Naive B cell (primary cell): ENCODE measurements at places on chromosomes 5 and 9.
A peak's percentile ranks its signal among the peaks of the same experiment; 100 is the strongest.

GRCh38 chr5:5326115-5326758 lies 96.2 kb upstream of the ICE1 start:
- H3K27me3 ChIP-seq = no peaks in the 10 kb centered on the region
- no peaks in the 10 kb centered on the region for H3K4me1 ChIP-seq
- H3K4me3 ChIP-seq = no peak overlapping the region
- DNase-seq = no peak

DNA sequence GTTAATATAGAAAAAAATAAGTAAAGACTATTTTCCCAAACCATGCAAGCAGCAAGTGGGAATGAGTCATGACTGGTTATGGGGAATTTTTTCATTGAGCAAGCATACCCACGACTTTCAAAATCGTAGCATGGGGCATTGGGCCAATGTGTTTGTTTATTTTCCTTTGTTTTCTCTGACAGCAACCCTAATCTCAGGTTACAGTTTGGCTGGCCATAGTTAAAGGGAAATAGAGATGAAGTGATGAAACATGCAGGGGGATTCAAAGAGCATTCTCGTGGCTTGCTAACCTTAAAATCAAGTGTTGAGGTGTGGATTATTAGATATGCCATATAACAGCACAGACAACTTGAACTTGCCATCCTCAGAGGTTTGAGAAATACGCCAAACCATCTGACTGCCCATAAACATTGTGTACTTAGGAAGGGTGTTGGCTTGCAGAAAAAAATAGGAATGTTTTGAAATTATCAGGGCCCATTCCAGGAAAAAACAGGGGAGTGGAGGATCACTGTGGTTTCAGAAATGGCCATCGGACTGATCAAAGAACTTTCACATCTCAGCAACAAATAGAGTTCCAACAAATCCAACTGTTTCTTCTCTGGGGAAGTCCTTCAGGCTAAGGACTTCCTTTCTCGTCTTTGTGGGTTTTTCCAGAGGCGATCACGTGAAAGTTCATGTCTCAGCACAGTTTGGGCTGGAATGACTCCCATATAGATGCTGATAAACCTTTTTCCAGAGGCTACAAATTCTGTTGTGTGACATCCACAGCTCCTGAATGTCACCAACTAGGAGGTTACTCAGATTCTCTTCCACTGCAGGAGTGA lies 259.1 kb downstream of the SYK start:
- peaks cover 2% of the 10 kb centered on the region for H3K4me1 ChIP-seq
- no peak overlapping the region for H3K27ac ChIP-seq
- H3K4me3 ChIP-seq = no peak overlapping the region
- no peak for DNase-seq
- H3K27me3 ChIP-seq = peaks cover 21% of the 10 kb centered on the region
- no peaks in the 10 kb centered on the region for H3K36me3 ChIP-seq

GRCh38 chr5:1546556-1546955 lies 22.8 kb upstream of the LPCAT1 start:
- no peak for DNase-seq
- no peak overlapping the region for H3K4me3 ChIP-seq
- H3K36me3 ChIP-seq = peaks cover 3% of the 10 kb centered on the region
- H3K27me3 ChIP-seq = no peaks in the 10 kb centered on the region

GRCh38 chr9:21317956-21318923 lies 13.1 kb upstream of the IFNA5 start:
- H3K4me3 ChIP-seq = no peak overlapping the region
- H3K27me3 ChIP-seq = peaks cover 4% of the 10 kb centered on the region
- peak; percentile 18 for DNase-seq
- H3K27ac ChIP-seq = no peak overlapping the region
- H3K36me3 ChIP-seq = no peaks in the 10 kb centered on the region
- H3K4me1 ChIP-seq = peaks cover 3% of the 10 kb centered on the region

GRCh38 chr9:7636838-7637467 lies 162.6 kb downstream of the DMAC1 start:
- no peak overlapping the region for H3K27ac ChIP-seq
- DNase-seq = no peak
- H3K4me3 ChIP-seq = no peak overlapping the region

DNA sequence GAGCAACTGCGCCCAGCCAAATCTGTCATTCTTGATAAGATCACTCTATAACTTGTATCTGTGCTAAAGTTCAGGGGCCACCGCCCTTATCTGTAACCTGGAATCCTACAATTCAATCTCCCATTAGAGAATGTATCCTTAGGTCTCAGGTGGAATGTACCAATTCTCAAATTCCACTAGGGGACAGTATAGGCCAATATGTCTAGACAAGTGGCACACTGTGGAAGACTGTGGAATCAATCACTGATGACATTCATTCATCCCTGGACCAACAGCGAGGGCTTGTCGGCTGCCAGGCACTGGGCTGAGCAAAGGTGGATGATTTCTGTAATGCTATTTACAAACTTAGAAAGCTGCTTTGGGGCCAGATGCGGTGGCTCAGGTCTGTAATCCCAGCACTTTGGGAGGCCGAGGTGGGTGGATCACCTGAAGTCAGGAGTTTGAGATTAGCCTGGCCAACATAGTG lies 28.7 kb upstream of the MEGF9 start:
- H3K27ac ChIP-seq = no peak overlapping the region
- H3K4me1 ChIP-seq = no peaks in the 10 kb centered on the region
- no peaks in the 10 kb centered on the region for H3K27me3 ChIP-seq
- no peak for DNase-seq
- no peaks in the 10 kb centered on the region for H3K36me3 ChIP-seq

DNA sequence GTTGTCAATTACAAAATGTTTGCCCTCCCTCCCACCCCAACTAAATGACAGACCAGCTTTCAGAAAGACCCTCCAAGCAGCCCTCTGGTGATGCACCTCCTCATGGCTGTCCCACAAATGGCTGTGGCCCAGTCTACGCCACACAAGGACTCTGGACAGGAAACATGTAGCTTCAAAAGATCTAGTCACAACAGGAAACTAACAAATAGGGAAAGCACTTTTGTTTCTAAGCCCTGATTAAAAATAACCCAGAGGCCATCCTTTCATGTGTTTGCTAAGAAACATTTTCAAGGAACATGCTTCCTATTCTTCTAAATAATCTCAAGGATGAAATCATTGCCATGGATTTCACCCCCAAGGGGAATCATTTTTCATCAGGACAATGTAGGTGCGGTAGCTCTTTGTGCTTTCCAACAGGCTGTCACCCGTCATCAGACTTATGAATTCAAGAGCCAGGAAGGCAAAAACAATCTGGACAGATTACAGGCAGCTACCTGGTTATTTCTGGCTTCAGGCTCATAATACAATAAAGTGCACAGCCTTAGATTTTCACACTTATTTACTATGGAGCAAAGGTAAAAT lies 20.1 kb downstream of the PCSK1 start:
- no peak for DNase-seq
- no peak overlapping the region for H3K27ac ChIP-seq
- peaks cover 18% of the 10 kb centered on the region for H3K27me3 ChIP-seq
- no peaks in the 10 kb centered on the region for H3K36me3 ChIP-seq
- no peaks in the 10 kb centered on the region for H3K4me1 ChIP-seq
- no peak overlapping the region for H3K4me3 ChIP-seq

DNA sequence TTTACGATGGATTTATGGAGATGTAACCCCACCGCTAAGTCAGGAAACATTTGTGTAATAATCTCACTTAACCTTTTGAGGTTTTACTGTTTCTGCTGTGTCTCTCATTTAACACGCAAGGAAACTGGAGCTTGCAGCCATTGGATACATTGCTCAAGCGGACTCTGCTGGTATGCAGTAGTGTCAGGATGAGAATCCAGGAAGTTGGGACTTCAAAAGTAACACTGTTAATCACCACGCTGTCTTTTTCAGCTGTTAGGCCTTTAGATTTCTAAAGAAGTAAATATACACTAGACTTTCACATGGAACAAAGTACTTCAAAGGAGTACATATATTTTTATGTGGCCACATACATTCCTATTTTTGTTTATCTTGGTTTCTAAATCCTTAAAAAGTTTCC lies 114.7 kb downstream of the LPAR1 start:
- DNase-seq = no peak
- no peaks in the 10 kb centered on the region for H3K36me3 ChIP-seq
- H3K4me1 ChIP-seq = no peaks in the 10 kb centered on the region
- H3K27ac ChIP-seq = no peak overlapping the region
- no peak overlapping the region for H3K4me3 ChIP-seq

- H3K4me3 ChIP-seq = no peak overlapping the region
- peaks cover 4% of the 10 kb centered on the region for H3K4me1 ChIP-seq
- no peak overlapping the region for H3K27ac ChIP-seq
- no peaks in the 10 kb centered on the region for H3K27me3 ChIP-seq
- DNase-seq = no peak
These were observed 59.2 kb downstream of the AP3B1 start for GRCh38 chr5:78235289-78235688.

DNA sequence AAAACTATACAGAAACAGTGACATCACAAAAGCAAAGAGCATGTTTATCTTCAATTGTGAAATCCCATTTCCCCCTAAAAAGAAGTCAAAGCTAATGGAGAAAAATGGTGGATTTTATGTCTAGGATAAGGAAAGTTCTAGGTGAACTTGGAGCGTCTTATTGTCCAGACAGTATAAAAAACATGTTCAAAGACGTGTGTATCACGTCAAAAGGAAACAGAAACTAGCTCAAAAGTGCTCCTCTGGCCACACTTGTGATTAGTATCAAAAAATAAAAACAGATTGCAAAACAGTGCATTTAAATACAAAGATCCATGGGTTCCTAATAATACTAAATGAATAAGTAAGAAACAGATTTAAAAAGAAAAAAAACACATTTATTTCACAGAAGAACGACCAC lies 568.9 kb downstream of the ANXA1 start:
- no peak for DNase-seq
- H3K27ac ChIP-seq = no peak overlapping the region
- H3K27me3 ChIP-seq = no peaks in the 10 kb centered on the region
- H3K4me1 ChIP-seq = no peaks in the 10 kb centered on the region
- H3K4me3 ChIP-seq = no peak overlapping the region
- no peaks in the 10 kb centered on the region for H3K36me3 ChIP-seq

DNA sequence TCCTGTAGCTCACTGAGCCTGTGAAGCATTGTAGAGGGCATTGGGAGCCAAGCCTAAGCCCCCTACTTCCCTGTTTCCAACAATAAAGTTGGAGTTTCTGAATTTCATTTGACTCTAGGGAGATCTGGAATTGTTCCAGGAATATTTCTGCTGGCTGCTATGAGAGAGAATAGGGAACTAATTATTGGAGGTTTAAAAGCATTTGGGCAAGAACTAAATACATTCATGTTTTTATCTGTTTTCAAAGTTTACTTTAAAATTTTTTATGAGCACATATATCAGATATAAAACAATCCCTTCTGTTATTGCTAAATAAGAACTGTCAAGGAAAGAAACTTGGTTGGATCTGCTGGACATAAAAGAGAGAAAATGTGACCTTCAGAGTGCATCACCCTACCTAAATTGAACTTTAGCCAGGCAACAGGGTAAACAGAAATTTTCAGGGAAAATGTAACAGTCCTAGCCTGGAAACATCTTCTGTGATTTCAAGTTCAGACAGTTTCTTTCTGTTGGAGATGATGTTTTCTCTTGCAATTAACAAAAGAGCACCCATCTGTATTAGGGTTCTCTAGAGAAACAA lies 19.3 kb upstream of the LECT2 start:
- DNase-seq = no peak
- H3K36me3 ChIP-seq = no peaks in the 10 kb centered on the region

DNA sequence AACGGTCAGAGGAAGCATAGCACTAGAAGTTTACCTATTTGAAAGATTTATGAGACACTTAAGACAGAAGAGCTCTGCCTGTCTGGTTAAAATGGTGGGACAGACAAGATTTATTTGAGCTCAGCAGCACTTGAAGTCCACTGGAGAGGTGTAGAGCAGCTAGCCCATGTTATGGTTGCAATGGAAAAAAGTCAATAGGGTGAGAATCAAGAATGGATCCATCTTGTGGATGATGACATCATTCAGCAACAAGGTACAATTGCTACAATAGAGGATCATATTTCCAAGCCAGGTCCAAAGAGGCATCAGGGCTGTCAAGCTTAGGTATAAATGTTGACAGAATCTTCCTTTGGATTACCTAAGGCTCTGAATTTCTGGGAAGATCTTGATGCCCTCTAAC lies 21.1 kb upstream of the ZNF131 start:
- no peaks in the 10 kb centered on the region for H3K36me3 ChIP-seq
- no peaks in the 10 kb centered on the region for H3K27me3 ChIP-seq
- no peak overlapping the region for H3K4me3 ChIP-seq

DNA sequence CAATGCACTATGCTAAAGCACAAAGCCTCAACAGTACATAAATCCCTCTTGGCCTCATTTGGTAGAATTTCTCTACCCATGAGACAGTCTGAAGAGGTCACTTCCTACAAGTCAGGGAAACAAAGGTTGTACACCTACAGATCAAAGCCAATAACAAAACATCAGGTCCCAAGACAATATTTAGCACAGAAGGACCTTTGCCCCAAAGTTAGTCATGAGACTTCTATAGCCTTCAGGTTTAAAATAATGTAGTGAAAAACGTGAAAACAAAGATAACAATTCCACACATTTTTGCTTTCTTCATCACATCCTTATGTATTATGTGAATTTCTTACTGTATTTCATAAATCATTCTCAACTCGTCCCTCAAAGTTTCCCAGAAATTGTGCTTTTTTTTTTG lies 15.8 kb downstream of the AFF4 start:
- H3K4me1 ChIP-seq = peaks cover 35% of the 10 kb centered on the region
- no peaks in the 10 kb centered on the region for H3K27me3 ChIP-seq
- no peak overlapping the region for H3K4me3 ChIP-seq
- peak overlapping the region; percentile 76 for H3K27ac ChIP-seq
- peaks cover 4% of the 10 kb centered on the region for H3K36me3 ChIP-seq
- DNase-seq = no peak

DNA sequence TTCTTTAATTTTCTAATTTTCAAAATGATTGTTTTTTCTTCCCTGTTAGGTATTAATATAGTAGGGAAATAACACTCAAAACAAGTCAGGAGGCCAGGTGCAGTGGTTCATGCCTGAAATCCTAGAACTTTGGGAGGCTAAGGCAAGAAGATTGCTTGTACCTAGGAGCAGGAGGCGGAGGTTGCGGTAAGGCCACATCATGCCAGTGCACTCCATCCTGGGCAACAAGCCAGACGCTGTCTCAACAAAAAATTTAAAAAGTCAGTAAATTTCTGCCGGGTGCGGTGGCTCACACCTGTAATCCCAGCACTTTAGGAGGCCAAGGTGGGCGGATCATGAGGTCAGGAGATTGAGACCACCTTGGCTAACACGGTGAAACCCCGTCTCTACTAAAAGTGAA lies 10.2 kb upstream of the CDK7 start:
- no peaks in the 10 kb centered on the region for H3K4me1 ChIP-seq
- no peak overlapping the region for H3K27ac ChIP-seq
- H3K27me3 ChIP-seq = no peaks in the 10 kb centered on the region
- no peak for DNase-seq
